Omental fat pad (tissue), 4 donors: ENCODE measurements at places on chromosomes 4 and X.

- DNase-seq: no peak
These were observed 42.0 kb upstream of the UGDH start for GRCh38 chr4:39569209-39569608.

DNA sequence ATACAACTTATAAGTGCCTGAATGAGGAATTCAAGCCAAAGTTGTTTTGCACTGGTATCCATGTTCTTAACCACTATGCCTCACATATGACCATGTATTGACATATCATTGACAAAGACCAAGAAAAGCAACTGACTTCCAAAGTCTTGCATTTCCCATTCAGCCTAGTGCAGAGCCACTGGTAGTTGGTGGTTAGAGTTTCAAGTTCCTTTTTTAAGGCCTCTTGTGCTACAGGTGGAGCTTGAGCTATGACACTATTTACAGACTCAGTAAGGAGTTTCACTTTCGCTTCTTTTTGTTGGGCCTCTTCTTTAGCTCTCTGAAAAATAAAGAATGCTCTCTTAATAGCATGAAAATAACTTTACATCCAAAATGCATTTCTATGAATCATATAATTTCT is 763.0 kb downstream of the DMD start:
- no peak for DNase-seq

GRCh38 chrX:96705905-96706304 is 21.3 kb downstream of the DIAPH2 start:
- no peak for DNase-seq

- DNase-seq: no peak
These were observed 64.4 kb upstream of the STK26 start for GRCh38 chrX:131958724-131959123.

DNA sequence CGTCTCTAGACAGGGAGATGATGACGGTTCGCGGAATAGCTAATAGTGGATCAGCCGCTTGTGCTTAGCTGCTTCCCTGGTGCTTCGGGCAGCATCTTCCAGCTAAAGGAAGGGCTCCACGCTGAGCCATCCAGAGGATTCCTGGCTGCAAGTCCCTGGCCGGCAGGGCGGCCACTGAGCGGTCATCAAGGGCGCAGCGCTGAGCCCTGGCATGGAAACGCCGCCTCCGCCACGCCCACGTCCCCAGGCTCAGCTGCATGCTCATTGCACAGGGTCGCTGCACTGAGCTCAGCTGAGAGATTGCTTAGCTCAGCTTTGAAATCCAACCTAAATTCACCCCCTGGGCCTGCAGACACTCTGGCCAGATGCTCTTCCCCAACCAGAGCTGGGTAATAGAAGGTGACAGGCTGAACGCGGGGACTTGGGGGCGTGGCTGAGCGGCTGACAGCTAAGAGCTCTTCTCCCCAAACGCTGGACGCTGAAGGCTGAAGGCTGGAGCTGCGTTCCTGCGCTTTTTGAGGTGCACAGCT is 118.2 kb upstream of the KIT start:
- no peak for DNase-seq

GRCh38 chr4:124209211-124209610 is 503.3 kb downstream of the ANKRD50 start:
- DNase-seq: no peak

- no peak for DNase-seq
These were observed 219.7 kb upstream of the ETNPPL start for GRCh38 chr4:108982402-108983185.

DNA sequence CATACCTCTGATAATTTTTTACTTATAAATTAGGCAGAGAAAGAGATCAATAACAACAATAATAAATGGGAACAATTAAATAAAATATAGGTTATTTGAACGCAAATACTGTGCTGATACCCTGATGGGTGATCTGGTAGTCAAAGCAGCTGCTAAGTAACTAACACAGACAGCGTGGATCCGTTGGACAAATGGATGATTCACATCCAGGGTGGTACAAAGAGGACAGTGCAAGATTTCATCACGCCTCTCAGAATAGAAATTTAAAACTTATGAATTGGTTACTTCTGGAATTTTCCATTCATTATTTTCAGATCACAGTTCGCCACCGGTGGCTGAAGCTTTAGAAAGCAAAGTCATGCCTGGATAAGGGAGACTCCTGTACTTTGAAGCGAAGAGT is 1066.0 kb upstream of the ADGRL3 start:
- no peak for DNase-seq

DNA sequence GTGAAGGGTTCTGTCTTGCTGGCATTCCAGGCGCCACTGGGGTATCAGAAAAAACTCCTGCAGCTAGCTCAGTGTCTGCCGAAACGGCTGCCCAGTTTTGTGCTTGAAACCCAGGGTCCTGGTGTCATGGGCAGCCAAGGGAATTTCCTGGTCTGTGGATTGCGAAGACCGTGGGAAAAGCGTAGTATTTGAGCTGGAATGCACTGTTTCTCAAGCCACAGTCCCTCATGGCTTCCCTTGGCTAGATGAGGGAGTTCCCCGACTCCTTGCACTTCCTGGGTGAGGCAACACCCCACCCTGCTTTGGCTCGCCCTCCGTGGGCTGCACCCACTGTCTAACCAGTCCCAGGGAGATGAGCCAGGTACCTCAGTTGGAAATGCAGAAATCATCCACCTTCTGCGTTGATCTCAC is 40.1 kb downstream of the NOP14 start:
- no peak for DNase-seq

DNA sequence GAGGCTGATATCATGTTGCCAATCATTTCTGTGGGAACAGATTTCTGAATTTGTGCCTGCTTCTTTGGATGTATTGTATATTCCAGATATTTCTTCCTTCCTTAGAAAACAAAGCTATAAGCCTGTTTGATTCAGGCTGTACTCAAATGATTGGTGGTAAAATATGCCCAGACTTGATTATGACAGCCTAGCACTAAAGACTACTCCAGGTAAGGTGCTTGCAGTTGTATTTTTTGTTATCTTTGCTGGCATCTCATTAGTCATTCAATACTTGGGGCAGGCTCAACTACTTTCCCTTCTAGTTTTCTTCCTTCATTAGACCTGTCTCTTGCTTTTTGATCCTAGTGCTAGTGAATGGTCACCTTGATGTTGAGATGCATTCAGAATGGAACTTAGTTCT is 90.6 kb downstream of the ZNF518B start:
- no peak for DNase-seq

- no peak for DNase-seq
These were observed 1995.9 kb downstream of the C4orf33 start for GRCh38 chr4:131091896-131092295.

DNA sequence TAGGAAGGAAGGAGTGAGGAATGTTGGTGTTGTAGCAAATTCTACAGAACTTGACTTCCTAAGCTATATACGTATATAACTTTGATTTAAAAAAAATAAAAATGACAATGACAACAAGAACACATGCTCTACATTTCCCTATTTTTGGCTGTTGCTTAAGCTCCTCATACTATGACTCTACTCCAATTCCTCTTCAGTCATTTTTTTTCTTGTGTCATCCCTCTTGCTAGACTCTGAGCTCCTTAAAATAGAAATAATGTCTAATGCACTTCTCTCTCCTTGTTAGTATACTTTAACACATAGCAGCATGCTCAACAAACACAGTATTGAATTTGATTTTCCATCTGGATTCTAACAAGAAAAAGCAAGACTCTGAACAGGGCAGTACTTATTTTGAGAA is 144.0 kb downstream of the HDX start:
- no peak for DNase-seq

DNA sequence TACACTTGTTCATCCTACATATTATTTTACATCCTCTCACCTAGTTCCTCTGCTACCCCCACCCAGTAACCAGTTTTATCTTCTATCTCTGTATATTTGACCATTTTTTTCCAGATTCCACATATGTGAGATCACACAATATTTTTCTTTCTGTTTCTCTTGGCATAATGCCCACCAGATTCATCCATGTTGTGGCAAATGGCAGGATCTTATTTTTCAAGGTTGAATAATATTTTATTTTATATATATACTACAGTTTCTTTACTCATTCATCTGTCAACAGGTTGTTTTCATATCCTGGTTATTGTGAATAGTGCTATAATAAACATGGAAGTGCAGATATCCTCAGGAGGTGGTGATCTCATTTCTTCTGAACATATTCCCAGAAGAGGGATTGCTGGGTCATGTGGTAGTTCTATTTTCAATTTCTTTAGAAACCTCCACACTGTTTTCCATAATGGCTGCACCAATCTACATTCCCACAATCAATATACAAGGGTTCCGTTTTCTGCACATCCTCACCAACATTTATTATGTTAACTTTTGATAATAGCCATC is 48.2 kb downstream of the THAP9 start:
- no peak for DNase-seq

DNA sequence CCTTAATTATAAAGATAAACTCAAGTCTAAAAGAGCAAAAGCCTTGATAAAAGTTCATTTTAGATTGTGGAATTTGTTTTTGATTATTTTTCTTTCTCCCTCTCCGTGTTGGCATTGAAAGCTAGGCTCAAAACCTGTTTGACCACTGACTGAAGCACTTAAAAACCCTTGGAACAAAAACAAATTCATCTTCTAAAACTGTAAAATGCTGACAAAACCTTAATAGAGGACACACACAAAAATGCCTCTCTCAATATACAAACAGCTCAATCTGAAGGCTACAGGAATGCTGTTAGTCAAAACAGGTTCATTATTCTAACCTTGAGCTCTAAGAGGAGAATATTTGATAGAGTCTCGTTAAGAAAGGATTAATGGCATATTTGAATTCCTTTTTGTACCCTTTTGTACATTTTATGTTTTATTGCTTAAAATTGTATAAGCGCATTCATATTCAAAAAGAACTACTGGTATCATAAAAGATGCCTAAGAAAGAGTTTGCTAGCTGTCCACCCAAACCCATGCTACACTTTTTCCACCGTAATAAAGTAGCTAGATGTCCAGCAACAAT is 74.3 kb upstream of the NAP1L5 start:
- DNase-seq: no peak

- no peak for DNase-seq
These were observed 95.4 kb upstream of the BANK1 start for GRCh38 chr4:101695176-101695575.

DNA sequence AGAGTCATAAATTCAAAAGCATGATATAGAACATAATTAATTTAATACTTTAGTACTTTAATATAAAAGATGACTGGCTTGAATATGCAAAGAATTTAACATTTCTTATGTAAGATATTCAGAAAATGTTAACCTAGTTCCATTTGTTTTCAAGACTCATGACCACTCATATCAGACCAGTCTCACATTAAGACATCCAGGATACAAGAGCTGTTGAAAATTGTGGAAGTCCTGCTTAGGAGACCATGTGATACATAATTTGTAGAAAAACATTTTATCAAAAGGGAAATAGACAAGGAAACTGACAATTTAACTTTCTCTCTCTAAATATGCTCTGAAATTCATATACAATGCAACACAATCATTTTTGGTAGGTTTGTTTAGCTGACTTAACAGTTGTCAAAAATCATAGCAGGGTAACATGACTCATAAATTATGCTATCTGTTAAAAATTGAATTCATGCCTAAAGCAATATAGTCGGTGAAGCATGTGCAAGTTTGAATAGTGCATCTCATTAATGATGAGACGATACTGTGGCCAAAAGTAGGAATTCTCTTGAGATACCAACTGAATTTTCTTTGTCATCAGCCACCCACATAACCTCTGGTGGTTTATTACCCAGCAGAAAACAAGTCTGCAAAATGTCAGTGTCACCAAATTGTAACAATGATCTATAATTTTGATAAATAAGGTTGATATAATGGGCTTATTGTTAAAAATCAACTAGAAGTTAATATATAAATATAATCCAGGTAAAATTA is 211.4 kb downstream of the GASK1B start:
- DNase-seq: no peak

GRCh38 chr4:6878451-6879059 is 31.1 kb upstream of the TBC1D14 start:
- DNase-seq: no peak

- no peak for DNase-seq
These were observed 413.6 kb downstream of the AFF2 start for GRCh38 chrX:148913971-148914370.

DNA sequence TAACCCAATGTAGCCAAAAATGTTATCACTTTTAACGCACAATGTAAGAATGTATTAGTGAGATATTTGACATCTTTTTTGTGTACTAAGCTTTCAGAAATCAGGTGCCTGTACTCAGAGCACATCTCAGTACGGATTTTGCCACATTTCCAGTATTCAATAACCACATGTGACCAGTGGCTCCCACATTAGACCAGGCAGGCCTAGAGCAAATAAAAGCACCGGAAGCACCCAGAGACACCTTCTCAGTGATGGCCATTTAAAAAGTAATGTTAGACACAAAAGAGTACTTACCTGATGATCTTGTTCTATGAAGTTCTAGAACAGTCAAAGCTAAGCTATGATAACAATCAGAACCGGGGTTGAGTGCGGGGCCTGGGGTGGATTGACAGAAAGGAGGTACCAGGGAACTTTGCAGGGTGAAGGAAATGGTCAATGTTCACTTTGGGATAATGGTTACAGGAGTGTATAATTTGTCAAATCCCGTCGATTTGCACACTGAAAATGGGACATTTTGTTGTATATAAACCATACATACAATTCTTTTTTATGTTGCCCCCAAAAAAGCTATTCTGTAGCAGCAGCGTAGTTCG is 1.2 kb downstream of the CTPS2 start:
- DNase-seq: no peak

DNA sequence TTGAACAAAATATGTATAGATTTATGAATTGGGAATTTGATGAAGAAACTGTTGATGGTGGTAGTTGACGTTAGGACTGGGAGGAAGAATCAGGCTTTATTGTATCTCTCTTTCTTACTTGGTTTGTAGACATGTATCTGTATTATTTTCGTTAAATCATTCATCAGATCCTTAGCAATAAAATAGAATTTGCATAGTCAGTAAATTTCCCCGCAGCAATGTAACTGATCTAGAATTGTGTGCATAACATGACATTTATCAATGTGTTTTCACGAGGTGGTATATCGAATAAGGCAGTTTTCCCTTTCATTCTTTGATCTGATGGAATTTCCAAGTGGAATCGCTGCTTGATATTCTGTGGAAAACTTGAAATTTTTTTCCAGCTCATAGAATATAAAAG is 308.8 kb downstream of the SPRY1 start:
- no peak for DNase-seq

DNA sequence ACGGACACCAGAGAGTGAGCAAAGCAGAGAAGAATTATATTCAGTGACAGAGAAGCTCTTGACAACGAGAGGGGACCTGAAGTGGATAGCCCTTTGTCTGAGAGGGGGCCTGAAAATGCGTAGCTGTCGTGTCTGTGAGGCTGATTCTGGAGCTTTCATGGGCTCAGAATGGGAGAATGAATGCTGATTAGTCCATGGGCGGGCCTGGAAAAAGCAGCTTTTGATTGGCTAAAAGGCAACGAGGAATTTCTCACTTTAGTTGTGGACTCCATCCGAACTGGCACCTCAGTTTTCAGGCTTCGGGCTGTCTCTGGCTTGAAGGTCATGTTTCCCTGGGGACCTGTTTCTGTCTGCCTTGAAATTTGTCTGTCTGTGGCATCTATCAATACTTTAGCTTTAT is 487.1 kb downstream of the TECRL start:
- DNase-seq: no peak

DNA sequence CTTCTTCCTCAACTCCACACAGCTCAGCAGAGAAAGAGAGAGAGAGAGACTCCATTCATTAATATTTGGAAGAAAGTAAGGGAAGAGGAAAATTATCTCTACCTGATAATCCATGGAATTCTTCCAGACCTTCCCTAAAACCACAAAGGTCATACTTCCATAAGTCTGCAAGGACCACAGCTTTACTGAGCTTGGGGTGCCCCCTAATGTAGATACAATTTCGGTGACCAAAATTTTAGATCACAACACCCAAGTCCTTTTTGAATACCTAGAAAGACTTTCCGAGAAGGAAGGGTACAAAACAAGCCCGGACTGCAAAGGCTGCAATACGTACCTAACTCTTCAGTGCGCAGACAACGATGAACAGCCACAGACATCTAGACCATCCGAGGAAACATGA is 523.9 kb downstream of the GLUD2 start:
- DNase-seq: no peak
